Activated CD4-positive, CD25-positive, alpha-beta regulatory T cell treated with anti-CD3 and anti-CD28 coated beads, Interleukin-2, amount 50 U/mL, for 24 hours (primary cell): ENCODE measurements at places on chromosomes 7 and 10.

DNA sequence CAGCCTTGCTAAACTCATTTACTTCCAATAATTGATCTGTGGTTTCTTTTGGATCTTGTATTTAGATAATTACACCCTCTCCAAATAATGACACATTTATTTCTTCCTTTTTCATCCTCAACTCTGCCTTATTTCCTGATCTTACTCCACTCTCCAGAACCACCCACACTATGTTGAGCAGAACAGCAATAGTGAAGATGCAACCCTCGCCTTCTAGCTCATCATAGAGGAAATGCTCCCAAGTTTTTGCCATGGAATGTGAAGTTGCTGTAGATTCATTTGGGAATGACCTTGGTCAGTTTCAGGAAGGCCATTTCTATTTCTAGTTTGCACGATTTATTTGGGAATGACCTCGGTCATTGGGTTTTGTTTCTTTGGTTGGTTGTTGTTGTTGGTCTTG is 314.0 kb downstream of the PAXIP1 start:
- no peak for ATAC-seq

DNA sequence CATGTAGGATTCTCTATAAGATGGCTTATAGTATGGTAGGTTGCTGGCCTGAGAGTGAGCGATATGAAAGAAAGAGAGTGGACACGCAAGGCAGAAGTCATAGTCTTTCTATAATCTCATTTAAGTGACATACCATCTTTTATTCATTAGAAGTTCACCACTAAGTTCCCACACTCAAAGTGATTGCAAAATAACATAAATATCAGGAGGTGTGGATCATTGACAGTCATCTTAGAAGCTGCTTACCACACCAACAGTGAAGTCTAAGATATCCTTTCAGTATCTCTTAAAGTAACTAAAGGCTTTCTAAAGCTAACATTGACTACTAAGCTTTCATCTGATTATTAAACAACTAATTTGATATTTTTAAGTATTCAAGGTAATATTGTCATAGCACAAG is 36.9 kb upstream of the GNAI1 start:
- no peak for ATAC-seq

DNA sequence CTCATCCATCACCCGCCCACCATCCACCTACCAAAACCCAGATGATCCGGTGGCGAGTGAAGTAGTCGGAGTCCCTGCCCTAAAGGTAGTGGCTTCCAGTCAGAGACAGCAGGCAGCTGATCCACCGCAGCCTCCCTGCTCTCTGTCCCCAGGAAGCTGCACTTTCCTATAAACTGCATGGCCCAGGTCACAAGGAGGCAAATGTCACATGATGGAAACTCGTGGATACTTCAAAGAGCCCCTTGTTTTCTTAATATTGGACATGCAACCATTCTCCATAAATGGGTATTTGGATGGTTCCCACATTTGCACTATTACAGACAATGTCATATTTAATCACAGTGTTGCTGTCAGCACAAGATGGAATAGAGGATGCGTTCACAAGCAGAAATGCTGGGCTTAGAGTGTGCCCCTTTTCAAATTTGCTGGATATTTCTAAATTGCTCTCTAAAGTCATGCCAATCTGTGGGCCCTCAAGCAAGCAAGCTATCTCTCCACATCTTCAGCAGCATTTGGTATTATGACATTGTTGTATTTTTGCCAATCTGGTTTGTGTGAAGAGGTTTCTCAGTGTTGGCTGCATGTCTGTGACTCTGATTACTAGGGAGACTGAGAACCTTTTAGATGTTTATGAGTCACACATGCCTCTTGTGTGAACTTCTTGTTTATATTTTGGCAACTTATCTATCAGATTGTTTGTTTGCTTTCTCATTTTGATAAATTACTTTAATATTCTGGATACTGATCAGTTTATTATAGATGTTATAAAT is 822.0 kb downstream of the TNS3 start:
- no peak for ATAC-seq

GRCh38 chr10:23148214-23148613 is 43.9 kb upstream of the PTF1A start:
- ATAC-seq, result no peak

- ATAC-seq, result no peak
Observed at GRCh38 chr7:21960922-21961321, 15.2 kb upstream of the CDCA7L start.

GRCh38 chr10:75569506-75569905 is 138.1 kb downstream of the LRMDA start:
- ATAC-seq, result no peak

DNA sequence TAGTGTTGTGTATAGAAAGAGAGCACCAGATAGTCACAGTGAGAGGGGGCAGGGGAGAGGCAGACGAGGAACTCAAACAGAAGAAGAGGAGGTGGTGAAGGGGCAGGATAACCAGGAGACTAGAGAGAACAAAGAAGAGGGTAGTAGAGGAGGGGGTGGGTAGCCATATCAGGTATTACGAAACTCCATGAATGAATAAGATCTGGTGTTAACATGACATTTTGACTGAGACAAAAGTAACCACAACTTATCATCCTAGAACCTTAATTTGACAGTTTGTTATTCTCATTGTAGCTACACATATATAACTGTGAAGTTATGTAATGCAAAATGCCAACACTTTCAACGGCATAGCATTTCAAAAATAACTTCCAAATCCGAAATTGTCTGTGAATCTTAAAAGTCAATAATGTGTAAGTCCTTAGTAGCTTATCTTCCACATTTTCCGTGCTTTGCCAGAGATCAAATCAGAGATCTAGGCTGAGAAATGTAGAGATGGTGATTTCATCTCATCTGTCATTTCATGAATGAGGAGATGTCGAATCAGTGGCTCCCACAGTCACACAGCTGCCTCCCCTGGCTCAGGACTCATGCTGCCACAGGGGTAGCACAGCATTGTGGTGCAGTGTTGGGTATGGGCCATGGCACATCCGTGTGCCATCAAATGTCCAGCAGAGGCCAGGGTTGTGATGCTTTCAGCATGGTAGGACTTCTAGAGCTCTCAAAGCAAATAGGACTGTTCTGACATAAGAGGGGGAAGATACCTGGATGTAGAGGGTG is 202.1 kb downstream of the HECW1 start:
- peak; percentile 87 for ATAC-seq

DNA sequence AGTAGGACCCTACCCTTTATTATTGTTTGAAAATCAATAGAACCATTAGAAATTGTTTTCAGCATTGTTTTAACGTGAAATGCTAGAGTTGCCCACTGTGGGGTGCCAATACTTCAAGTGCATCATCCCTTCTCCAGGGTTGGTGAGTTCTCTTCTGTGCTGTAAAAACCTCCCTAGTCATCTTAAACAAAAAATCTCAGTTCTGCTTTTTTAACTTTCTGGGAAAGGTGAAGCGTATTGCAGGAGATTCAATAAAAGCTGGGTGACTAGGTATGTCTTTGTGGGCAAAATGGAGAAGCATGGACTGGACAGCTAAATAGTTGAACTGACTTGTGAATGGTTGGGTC is 699.1 kb downstream of the SUGCT start:
- ATAC-seq, result no peak

DNA sequence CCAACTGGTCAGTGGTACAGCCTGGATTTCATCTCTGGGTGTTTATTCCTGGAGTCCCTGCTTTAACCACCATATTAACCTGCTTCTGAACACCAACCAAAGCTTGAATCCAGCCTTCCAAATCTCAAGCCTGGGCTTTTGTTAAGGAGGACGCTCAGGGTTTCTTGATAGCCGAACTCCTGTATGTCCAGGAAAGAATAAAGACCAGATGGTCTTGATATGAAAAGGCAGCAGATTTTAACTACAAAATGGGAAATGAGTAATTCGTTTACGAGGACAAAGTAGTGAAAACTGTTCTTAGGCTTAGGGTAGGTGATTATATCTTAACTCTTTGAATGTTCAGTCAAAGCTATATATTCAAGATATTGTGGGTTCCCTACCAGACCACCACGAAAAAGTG is 129.1 kb upstream of the INSYN2A start:
- no peak for ATAC-seq

- ATAC-seq, result no peak
Observed at GRCh38 chr7:2903682-2904162, 59.6 kb upstream of the GNA12 start.

DNA sequence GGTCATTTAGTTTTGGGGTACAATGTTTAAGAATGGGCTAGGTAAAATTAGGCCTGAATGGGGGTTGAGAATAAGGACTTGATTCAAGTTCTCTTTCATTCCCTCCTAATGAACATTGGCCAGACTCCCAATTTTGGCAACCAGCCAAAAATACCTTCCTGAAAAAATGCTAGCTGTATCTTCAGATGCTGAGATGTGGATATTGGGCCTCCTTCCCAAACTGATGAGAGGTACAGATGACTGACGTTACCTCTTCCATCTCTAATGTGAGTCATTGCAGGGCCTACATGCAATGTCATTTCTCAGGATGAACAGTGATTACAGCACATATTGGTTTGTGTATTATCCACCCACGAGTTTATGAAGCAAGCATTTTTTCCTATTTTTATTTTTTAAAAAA is 151.6 kb downstream of the SND1 start:
- ATAC-seq, result no peak

DNA sequence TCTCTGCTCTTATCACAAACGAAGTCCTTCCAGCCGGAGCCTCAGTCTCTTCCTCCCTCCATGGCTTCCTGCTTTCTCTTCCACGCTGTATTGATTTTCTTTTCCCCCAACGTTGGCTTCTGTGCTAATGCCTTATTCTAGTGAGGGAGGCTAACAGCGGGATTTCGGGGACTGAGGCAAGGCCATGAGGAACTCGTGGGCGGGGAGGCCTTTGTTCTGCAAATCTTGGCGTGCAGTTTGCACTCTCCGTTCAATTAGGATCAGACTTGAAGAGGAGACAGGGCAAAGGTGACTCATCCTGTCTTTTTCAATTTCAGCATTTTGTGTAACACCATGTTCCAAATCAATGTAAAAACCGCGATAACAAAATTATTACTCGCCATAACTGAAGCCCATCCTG is 25.3 kb downstream of the EN2 start:
- no peak for ATAC-seq

DNA sequence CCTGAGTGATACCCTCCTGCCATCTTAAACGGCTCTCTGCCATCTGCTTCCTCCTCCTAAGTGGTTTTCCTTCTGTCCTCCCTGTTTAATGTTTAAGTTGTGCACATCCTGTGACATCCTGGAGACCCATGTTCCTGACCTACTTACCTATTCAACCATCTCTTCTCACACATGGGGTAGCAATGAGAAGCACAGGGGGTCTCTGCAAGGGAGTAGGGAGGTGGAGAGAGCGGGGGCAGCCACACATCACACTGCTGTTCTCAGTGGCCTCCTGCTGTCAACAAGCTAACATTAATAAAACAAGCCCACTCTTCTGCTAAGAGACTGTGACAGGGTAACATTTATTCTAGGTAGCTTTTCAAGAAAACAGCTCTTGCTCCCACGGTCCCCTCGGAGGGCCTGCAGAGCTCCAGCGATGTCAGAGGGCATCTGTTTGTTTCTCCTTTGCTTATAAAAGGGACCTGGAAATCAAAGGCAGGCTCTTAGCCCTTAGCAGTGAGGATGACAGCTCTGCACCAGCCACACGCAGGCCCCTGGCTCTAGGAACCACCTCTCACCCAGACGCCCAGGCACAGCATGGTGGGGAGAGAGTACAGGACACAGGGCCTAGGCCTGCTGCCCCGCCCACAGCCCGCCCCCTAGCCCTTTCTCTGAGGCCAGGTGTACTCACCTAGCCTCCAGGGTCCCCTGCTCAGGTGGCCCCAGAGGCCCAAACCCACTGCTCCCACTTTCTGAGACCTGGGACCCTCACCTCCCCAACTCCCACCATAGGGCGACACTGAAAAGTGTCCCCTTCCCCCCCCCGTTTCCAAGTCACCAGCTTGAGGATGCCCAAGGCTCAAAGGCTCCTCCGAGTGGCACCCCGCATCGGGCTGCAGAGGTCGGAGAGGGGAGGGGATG is 943 bp upstream of the SLC18A2 start:
- no peak for ATAC-seq
